ENCODE measurements at places on chromosomes 3 and 15.
A peak's percentile ranks its signal among the peaks of the same experiment; 100 is the strongest.

DNA sequence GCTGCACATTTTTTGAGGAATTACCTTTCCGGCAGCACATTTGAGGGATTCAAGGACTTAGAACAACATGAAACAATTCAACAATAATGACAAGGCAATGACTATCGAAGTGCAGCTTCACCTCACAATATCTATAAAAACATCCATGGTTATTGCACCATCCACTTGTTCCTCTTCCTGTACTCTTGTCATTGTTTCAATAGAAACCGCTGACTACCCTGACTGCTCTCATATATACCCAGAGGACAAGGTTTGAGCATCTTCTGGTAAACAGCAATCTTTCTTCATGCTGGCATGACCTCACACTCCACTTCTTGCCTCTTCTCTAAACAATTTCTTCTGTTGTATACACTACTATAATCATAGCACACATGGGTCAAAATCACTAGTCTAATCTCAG, 864.9 kb downstream of the FHIT start:
- DNase-seq: no peak

- DNase-seq: no peak
These were observed 30.2 kb upstream of the TLE3 start for GRCh38 chr15:70127770-70128413.

- DNase-seq: no peak
These were observed 209.0 kb downstream of the XXYLT1 start for GRCh38 chr3:195061756-195062655.

- no peak for DNase-seq
These were observed 88.6 kb downstream of the NR1I2 start for GRCh38 chr3:119870512-119870911.

GRCh38 chr3:40677749-40678148, 153.0 kb downstream of the ZNF621 start:
- no peak for DNase-seq

GRCh38 chr3:12440927-12441714, 43.2 kb upstream of the TSEN2 start:
- peak; percentile 40 for DNase-seq

DNA sequence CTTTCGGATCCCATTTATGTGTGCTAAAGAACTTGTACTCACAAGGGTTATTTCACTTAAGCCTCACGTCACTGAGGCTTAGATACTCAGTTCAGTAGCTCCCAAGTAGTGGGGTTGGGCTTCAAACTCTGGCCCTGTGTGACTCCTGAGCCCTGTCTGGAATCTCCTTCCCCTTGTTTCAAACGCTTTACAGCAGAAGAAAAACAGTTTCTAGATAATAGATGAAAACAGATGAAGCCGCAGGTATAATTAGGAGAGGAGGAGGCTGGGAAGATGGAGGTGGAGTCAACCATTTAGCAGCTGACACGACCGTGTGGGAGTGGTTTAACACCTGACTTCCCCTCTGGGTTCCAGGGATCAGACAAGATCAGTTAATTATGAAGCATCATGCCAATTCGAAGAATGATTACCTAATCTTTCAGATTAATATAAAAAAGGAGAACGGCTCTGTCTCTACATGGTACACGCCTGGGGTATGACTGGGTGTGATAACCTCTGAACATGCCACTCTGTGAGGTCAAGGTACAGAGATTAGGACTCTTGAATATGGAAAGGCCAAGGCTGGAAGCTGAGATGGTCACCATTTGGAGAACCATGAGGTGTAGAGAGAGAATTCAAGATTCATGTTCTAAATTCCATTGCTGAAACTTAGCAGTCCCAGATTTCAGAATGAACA, 31.1 kb downstream of the TPM1 start:
- no peak for DNase-seq

GRCh38 chr3:13465236-13465873, 14.8 kb upstream of the HDAC11 start:
- no peak for DNase-seq

- DNase-seq: no peak
These were observed 66.1 kb downstream of the TPRA1 start for GRCh38 chr3:127524296-127524896.

DNA sequence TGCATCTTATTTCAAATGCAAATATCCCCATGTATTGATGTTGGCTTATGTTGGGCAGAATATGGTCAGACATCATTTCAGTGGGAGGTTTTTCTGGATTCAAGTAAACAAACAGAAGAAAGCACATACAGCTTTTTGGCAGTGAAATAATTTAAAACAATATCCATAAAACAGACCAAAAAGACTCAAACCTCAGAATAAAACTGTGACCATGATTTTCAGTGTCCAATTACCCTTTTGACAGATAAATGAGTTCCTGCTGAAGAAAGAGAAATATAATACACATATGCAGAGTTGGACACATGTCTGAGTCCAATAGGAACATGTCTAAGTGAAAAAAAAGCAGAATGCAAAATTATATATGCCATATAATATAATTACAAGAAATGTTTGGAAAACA, 39.1 kb downstream of the PXK start:
- no peak for DNase-seq

GRCh38 chr15:90211009-90211408, 9.9 kb downstream of the SEMA4B start:
- DNase-seq: no peak

DNA sequence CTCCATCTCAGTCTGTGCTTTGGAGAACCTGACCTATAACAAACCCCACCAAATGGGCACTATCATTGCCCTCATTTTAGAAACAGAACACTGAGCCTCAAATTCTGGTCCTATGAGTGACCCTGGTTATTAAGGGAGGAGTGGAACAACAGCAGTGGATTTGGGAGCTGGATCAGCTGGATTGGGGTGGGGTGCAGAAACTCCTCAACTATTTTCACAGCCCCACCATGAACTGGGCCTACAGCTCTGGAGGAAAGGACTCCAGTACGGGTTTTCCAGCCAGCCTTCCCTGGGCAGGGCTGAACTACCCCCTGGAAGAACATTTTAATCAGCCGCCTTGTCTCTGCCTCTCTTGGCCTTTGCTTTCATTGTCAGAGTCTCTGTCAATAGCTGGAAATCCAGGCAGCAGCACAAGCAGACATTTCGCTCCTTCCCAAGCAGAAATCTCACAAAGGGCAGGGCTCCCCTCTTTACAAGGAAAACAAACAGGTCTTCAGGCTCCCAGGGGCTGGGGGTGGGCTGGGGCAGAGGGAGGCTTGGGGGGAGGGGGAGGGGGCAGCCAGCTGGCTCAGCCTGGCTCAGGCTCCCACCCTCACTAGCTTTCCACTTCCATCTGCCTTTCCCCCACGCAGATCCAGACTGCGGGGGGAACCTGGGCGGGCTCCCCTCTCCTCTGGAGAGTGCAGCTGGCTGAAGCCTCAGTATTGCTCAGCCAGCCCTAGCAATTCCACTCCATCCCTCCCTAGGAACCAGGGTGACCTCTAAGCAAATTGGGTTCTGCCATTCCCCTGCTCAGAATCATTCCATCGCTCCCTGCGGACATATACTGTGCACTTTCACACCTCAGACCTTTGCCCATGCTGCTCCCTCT, 13.7 kb upstream of the TLE3 start:
- peak; percentile 82 for DNase-seq

- no peak for DNase-seq
These were observed 25.0 kb downstream of the TGFBR2 start for GRCh38 chr3:30631243-30631904.

- DNase-seq: peak; percentile 77
These were observed 5.9 kb upstream of the CALML4 start for GRCh38 chr15:68210821-68211655.

GRCh38 chr3:180250172-180250571, 213.4 kb upstream of the PEX5L start:
- no peak for DNase-seq

DNA sequence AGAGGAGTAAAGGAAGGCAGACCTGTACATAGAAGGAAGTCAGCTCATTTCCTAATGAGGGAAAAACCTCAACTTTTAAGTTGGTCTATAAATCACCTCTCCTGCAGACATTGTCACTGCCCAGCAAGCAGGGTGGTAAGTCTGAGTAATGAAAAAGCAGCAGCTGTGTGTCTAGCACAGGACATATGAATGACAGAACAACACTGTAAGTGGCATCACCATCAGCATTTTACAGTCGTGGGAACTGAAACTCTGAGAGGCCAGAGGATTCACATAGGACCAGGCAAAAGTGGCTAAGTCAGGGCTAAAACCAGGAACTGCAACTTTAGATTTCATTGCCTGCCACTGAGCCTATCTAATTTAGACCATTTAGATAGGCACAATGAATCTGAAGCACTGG, 235.6 kb downstream of the CLSTN2 start:
- no peak for DNase-seq
